ENCODE measurements at places on chromosomes 2 and 18.

GRCh38 chr18:46341986-46342525 is 237.9 kb downstream of the HAUS1 start:
- no peak for DNase-seq

GRCh38 chr2:120993661-120994060 is 258.0 kb downstream of the GLI2 start:
- no peak for DNase-seq

DNA sequence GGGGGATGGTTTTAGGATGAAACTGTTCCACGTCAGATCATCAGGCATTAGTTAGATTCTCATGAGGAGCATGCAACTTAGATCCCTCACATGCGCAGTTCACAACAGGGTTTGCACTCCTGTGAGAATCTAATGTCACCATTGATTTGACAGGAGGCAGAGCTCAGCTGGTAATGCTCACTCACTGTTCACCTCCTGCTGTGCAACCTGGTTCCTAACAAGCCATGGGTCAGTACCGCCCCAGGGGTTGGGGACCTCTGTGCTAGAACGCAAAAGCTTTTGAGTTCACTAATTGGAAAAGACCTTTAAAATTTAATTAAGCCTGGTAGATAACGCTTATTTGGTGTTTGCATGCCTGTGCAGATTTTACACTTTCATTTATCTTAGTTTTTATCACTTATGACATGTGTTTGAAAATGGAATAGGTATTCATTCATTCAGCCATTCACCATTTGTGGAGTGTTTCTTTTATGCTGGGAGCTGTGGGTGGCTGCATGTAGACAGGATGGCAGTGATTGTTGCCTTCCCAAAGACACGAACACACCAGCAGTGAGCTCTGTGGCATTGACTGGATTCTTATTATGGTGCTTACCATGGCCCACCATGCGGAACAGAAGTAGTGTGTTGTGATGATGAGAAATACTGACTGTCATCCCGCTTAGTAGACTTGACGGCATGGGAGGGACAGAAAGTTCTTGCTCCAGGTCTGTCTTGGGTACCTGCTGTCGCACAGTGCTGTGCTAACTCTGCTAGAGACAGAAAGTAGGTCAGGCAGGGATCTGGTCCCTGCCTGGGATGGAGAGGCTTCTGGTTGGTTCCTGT is 6.4 kb downstream of the RAB31 start:
- no peak for DNase-seq

GRCh38 chr2:207333599-207334300 is 168.0 kb upstream of the KLF7 start:
- DNase-seq, result no peak

DNA sequence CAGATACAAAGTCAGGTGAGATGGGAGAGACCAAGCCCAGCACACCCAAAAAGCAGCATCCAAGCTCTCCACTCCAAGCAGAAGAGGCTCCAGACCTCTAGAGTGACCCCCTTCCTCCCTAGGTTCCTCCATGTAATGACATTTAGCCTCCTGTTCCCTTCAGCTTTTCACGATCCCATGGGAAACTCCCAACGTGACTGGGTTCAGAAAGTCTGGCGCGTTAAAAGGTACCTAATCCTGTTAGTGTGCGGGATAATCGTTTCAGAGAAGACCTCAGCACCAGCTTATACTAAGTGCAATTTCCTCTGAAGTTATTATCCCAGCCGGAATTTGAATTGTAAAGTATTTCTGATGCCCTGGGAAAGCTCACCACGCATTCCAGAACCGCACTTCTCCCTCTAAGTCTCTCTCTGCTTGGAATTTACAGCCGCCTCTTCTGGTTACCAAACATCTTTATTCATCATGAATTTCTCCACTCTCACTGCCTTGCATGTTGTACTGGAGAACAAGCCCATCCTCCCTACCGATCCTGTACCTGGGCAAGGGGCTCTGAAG is 46.9 kb downstream of the CCBE1 start:
- no peak for DNase-seq

DNA sequence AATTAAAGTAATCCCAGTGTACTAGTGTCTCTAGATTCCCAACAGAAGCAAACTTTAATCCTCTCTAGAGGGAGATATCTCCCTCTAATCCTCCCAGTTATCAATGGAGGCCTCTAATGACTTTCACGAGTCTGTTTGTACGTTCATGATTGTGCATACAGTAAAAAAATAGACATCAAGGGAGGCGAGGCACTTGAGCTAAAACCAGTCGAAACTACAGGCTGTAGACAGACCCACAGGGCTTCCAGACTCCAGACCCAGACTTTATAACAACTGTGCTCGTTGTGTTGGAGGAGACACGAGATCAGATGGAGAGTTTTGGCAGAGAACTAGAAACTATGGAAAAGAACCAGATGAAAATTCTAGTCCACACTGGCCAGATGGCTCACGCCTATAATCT is 7.0 kb downstream of the DGKD start:
- DNase-seq, result no peak
